KG1 (cell line): ENCODE measurements at places on chromosomes 5 and 9.

GRCh38 chr5:38670878-38671277 lies 114.4 kb upstream of the LIFR start:
- DNase-seq: no peak

GRCh38 chr5:154236-154635 lies 37.1 kb upstream of the LRRC14B start:
- DNase-seq: no peak

DNA sequence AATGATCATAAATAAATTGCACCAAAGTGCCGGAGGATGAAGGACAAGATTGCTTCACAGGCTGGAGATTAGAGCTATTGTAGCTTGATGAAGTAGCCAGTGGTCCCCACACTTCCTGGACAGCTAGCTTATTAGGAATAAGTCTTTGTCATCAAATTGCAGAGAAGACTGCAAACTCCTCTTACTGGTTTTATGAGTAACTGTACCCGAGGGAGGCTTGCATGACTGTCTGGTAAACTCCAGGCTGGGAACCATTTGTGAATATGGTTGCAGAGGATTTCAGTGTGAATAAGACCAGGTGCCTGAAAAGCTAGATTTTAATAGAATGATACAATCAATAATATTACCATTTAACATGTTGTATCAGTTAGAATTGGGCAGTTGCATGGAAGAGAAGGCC lies 36.5 kb upstream of the SEMA5A start:
- no peak for DNase-seq

DNA sequence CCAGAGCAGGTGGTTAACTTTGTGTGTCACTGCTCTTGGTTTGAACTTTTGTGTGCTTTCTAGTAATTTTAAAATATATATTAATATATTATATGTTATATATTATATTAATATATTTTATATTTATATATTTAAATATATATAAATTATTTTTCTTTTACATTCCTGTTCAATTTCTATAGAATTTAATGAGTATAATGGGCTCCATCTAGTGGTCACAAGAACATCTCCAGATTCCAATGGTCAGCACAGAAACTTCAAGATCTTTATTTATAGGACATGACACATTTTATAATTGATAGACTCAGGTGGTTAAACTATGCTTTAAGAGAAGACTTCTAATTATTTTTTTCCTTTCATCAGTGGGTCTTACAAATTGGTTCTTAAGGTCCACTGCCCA lies 39.1 kb downstream of the COL23A1 start:
- no peak for DNase-seq

- no peak for DNase-seq
Measured at GRCh38 chr9:135657416-135657815, 5.7 kb upstream of the LCN9 start.

DNA sequence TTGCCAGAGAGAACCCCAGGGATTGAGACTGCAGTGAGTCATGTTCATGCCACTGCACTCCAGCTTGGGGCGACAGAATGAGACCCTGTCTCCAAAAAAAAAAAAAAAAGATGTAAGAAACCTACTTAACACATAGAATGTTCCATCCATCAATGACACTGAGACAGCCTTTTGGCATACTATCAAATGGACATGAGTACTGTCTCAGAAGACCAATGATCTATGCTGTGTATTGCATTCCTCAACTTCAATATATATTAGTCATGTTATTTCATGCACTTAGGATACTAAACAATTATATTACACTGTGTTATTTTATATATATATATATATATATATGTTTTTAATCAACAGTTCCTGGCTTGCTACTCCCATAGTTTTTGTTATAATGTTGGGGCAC lies 57.1 kb upstream of the ANKH start:
- DNase-seq: no peak

GRCh38 chr9:35781066-35781465 lies 10.3 kb upstream of the NPR2 start:
- no peak for DNase-seq

DNA sequence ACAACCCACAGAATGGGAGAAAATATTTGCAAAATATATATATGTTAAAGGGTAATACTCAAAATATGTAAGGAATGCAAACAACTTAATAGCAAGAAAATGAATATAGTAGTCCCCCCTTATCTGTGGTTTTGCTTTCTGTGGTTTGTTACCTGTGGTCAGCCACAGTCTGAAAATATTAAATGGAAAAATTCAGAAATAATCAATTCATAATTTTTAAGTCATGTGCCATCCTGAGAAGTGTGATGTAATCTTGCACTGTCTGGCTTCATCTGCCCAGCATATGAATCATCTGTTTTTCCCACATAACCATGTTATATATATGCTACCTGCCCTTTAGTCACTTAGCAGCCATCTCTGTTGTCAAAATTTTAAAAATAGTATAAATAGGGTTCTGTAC lies 11.7 kb downstream of the CER1 start:
- no peak for DNase-seq

DNA sequence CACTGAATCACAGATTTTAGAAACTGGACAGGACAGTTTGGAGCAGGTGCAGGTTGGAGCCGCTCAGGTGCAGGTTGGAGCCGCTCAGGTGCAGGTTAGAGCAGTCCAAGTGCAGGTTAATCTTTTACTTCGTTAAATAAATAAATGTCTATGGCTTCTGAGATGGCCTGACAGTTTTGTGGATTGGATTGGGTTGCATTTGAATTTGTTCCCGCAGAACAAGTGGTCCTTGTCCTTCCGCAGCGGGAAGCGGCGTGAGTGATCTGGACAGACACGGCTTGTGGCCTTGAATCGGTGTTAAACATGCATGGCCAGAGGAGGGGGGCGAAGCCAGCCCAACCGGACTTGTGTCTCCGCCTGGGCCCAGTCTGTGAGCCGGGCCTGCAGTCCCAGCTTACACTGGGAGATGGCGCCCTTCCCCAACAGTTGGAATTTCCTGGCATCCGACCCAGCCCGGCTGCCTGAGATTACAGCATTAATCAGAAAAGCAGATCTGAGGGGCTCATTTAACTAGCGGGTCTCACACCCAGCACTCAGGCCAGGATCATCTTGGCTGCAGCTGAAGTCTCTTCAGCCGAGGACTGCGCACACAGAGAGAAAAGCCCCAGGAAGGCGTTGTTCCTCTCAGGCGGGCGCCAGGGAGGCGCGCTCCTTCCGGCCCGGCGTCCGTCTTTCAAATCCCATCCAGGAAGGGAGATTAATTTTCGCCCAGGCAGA lies 1.5 kb upstream of the OLFM1 start:
- DNase-seq: peak; percentile 24

DNA sequence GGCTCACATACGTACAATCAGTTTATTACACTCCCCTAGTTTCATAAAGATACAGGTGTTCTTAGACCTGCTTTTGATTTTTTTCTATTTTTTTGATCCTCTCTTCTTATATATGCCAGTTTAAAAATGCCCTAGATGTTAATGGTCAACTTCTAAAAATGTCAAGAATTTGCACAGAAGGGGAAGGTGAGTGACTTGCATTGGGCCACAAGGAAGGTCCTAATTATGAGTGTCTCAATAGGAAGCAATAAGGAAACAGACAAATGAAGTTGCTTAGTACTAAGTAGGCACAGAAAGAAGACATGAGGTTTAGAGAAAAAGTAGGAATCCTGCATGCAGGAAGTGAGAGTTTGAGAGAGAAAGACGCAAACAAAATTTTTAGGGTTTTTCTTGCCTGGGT lies 3.2 kb upstream of the CCDC171 start:
- no peak for DNase-seq

GRCh38 chr5:91408710-91409109 lies 25.6 kb upstream of the ARRDC3 start:
- DNase-seq: no peak

- no peak for DNase-seq
Measured at GRCh38 chr5:139390639-139391569, 1.2 kb upstream of the MZB1 start.

DNA sequence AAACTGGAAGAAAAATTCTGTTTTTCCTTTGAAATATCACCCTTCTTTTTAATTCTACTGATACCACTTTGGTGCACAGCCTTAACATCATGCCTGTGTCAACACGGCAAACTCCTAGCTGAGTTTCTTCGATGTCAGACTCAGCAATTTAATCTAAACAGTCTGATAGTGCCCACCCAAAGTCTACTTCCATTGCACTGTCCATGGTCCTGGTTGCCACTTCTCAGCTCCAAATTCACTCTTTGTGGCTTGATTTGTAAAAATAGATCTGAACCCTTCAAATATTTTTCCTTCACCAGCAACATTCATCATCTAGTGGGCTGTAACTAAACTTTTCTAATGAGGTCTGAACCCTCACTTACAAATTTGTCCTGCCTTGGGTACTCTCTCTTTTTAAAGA lies 107.8 kb downstream of the NUDT12 start:
- DNase-seq: no peak

- DNase-seq: no peak
Measured at GRCh38 chr9:76161541-76161940, 232.7 kb downstream of the RFK start.

DNA sequence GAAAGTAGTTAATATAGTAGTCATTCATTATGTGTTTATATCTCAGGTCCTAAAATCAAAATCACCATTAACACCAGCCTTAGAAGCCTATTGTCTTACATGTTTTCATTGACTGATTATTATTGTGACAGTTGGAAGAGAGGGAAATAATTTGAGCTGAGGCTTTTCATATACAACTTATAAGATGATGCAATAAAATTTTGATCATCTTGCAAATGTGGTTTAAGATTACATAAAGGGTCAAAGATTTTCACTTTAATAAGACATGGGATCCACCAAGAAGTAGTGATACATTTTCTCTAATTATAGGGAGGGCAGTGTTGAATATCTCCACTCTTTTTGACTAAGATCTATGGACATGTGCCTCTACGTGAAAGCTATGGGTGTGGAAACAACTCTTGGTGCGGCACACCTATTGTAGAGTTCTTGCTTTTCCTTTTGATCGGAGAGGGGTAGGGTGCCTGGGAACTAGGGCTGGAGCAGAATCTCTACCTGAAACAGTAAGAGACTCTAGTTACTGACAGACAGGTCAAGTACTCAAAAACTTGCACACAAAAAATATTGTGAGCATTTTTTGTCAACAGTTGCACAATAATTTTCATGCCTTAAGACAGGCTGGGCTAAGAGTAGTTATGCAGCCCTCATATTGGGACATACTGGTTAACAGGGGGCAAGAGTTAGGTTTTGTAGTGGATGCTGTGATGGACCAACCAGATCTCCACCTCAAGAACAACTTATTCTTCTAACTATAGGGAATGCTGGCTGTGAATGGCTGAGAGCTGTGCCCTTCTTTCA lies 139.3 kb upstream of the FST start:
- DNase-seq: no peak

DNA sequence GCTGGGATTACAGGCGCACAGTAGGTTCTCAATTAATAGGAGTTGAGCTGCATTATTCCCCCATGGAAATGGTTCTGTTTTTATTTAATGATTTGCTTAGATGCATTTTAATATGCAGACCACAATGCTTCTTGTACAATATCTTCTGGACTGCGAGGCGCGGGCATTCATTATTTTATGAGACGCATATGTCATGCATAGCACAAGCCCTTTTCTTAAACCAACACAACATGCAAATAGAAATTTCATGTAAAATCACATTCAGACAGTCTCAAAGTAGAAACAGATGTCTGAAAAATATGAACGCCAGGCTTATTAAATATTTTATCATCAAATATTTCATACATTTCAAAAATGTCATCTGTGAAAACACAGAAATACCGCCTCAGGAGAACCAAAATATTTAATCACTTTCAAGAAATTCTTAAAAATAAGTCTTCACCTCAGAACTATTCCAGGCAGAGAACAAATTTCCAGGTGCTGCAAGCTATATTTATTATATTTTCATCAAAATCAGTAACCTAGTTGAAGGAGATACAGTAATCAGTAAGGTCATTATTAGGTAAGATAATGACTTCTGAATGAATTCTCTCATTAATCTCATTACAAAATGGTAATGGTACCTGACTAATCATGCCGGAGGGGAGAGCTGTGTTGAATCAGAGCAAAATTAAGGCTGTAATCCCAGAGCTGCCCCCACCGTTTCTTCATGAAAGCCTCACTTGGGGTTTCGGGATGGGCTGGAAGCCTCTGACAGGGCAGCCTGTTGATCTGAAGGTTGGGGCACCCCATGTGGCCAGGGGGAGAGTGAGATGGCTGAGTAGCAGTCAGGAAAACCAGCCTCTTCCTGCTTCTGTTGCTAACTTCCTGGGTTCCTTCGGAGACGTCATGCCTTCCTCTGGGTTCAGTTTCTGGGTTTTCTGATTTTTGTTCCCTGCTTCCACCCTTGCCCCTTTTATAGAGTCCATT lies 133.9 kb upstream of the ZNF618 start:
- no peak for DNase-seq

GRCh38 chr9:4124266-4124665 lies 175.6 kb downstream of the GLIS3 start:
- no peak for DNase-seq

GRCh38 chr9:99093492-99093791 lies 11.5 kb upstream of the TGFBR1 start:
- DNase-seq: no peak

GRCh38 chr5:151870820-151871219 lies 53.8 kb downstream of the GLRA1 start:
- no peak for DNase-seq

DNA sequence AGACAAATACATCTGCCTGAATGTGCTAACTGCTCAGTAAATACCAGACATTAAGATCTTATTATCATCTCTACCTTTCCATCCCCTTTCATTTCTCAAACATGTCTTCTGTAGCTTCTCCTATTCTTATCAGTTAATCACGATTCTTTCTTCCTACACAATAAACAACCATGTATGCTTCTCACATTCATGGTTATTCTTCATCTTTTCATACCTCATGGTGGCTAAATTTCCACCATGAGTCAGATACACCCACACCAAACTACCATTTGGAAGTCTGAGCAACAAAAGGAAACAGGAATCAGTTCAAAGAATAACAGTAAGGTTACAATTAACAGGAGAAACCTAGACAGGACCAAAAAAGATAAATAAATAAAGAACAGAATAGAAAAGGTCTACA lies 7.7 kb downstream of the ZNF622 start:
- DNase-seq: no peak

GRCh38 chr5:143031781-143032580 lies 261.8 kb downstream of the ARHGAP26 start:
- no peak for DNase-seq

DNA sequence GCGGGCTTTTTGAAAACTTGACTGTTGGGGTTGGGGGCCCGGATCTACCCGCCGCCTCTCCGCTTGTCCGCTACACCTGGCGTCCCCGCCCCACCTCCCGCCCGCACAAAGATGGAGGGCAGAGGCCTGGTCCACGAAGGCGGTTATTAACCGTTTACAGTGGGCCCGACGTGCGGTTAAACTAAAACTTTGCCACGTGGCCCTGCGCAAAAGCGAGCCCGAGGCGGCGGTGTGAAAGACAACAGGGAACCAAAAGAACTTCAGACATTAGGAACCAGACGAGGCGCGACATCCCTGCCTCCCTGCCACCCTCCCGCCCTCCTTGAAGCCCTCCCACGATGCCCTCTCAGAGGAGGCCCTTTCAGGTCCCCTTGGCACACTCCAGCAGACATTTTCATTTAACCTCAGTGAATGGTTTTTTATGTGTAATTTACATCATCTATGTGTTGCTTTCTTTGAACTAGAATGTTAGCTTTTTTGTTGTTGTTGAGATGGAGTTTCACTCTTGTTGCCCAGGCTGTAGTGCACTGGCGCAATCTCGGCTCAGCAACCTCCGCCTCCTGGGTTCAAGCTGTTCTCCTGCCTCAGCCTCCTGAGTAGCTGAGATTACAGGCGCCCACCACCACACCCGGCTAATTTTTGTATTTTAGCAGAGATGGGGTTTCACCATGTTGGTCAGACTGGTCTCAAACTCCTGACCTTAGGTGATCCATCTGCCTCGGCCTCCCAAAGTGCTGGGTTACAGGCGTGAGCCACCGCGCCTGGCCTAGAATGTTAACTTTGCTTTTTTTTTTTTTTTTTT lies 999 bp upstream of the HNRNPA0 start:
- no peak for DNase-seq
